Left lung (tissue), 14 donors: ENCODE measurements at places on chromosomes 16 and 17.

GRCh38 chr16:66695471-66695934, 1.0 kb downstream of the CMTM4 start:
- H3K36me3 ChIP-seq = no peaks in the 10 kb centered on the region

GRCh38 chr16:9844361-9844760, 337.9 kb downstream of the GRIN2A start:
- no peak overlapping the region for H3K4me3 ChIP-seq
- no peak overlapping the region for H3K27ac ChIP-seq
- no peaks in the 10 kb centered on the region for H3K36me3 ChIP-seq
- no peak for DNase-seq
- no peaks in the 10 kb centered on the region for H3K27me3 ChIP-seq

DNA sequence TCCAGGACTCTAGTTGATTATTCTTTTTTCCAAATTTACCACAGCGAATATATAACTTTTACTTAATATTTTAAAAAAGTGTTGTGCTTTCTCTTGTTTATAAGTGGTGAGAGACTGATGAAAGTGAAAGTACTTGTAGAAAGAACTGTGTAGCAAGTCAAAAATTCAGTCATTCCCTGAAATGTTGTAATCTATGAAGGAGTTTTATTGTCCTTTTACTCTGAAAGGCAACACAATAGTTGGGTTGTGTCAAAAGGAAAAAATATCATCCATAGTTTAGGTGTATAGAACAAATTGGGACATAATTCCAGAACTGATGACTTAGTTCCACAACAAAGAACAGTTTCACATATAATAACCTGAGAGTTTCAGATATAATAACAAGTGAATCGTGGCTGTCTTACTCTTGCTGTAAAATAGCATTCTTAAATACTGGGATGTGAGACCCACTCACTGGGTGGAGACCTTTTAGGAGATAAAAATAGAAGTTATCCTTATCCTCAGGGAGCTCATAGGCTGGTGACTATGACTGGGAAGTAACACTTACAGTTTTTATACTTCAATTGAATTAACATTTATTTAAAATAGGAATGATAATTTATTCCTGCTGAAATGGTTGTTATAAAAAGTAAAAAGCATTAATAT, 20.6 kb downstream of the CYB5B start:
- no peaks in the 10 kb centered on the region for H3K36me3 ChIP-seq
- peak overlapping the region; percentile 67 for H3K27ac ChIP-seq
- H3K4me1 ChIP-seq = peaks cover 53% of the 10 kb centered on the region
- H3K4me3 ChIP-seq = no peak overlapping the region

DNA sequence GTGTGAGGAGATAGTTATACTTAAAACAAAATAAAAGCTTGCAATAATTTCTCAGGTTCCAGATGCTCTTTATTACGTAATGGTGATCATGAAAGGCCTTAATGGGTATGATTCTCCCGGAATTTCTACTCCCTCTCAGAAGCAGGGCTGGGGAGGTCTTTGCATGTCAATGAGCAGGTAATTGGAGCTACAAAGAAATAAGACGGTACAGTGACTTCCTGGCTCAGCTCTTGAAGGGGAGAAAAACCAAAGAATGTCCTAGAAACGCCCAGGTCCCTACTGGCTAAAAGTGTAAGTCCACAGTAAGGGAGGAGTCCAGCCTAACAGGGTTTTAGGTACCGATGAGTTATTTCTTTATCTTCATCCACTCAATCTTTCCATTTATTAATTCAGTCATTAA, 390.9 kb downstream of the TMEM114 start:
- no peaks in the 10 kb centered on the region for H3K36me3 ChIP-seq
- H3K4me3 ChIP-seq = no peak overlapping the region
- no peaks in the 10 kb centered on the region for H3K4me1 ChIP-seq
- no peaks in the 10 kb centered on the region for H3K27me3 ChIP-seq
- no peak overlapping the region for H3K27ac ChIP-seq

DNA sequence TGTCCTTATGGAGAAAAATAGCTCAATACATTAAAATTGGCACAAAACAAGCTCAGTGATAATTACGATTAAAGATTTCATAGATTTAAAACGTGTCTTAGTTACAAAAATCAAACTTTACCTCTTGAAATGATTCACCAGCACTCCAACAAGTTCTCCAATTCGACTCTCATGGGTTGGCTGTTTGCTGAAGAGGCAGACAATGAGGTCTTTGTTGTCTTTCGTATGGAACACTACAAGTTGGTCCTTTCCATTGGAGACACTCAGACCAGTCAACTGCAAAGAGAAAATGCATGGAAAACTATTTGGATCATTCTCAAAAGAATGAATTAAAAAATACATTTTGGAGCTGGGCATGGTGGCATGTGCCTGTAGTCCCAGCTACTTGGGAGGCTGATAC, 118.2 kb downstream of the CDK5R1 start:
- H3K27ac ChIP-seq = no peak overlapping the region
- H3K4me3 ChIP-seq = no peak overlapping the region
- H3K4me1 ChIP-seq = no peaks in the 10 kb centered on the region

- DNase-seq = no peak
- H3K36me3 ChIP-seq = no peaks in the 10 kb centered on the region
- H3K27me3 ChIP-seq = no peaks in the 10 kb centered on the region
- no peaks in the 10 kb centered on the region for H3K4me1 ChIP-seq
- H3K4me3 ChIP-seq = no peak overlapping the region
- no peak overlapping the region for H3K27ac ChIP-seq
These were observed 267.1 kb upstream of the ASIC2 start for GRCh38 chr17:33560165-33560564.

- H3K36me3 ChIP-seq = no peaks in the 10 kb centered on the region
- H3K4me1 ChIP-seq = no peaks in the 10 kb centered on the region
- peak; percentile 46 for DNase-seq
- H3K27me3 ChIP-seq = peaks cover 7% of the 10 kb centered on the region
- H3K27ac ChIP-seq = peak overlapping the region; percentile 20
- H3K4me3 ChIP-seq = no peak overlapping the region
These were observed 175.9 kb downstream of the IRF8 start for GRCh38 chr16:86074651-86075487.

- H3K36me3 ChIP-seq = peaks cover 9% of the 10 kb centered on the region
- H3K27ac ChIP-seq = no peak overlapping the region
- H3K4me1 ChIP-seq = peaks cover 6% of the 10 kb centered on the region
- DNase-seq = no peak
- no peaks in the 10 kb centered on the region for H3K27me3 ChIP-seq
These were observed 50.2 kb downstream of the CFDP1 start for GRCh38 chr16:75383141-75383540.

DNA sequence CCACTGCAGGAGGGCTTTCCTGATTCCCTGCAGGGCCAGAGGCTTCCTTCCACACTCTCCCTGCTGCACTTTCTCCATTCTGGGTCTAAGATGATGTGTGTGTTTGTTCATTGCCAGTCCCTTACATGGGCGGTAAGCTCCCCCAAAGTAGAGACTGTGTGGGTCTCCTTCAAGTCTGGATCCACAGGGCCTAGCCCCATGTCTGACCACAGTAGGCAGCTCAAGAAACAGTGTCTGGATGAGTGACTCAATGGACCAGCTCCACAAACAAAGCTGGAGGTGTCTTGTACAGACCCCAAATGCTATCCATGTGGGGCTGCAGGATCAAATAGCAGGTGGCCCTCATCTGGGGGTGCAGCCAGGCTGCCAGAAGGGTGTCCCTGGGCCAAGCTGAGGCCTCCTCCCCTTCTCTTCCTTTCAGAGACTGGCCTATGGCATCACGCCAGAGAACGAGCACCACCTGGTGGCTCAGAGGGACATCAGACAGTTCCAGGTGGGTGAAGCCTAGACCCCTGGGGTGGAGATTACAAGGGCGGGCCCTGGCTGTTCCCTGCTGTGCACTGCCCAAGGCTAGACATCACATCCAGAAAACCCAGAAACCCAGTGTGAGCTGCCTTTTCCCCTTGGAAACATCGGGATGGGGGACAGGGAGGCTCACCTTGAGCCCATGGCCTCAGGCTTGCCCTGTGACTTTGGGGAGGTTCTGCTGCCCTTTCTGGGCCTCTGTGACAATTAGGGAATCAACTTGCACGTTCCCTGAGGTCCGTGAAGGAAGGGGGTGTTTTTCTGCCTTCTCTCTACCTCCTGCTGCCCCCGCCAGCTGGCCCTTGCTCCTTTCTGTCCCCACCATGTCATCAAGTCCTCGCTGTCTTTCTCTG, 45.9 kb downstream of the SLC6A2 start:
- H3K4me3 ChIP-seq = no peak overlapping the region
- H3K27me3 ChIP-seq = no peaks in the 10 kb centered on the region
- DNase-seq = no peak
- no peaks in the 10 kb centered on the region for H3K4me1 ChIP-seq
- H3K27ac ChIP-seq = no peak overlapping the region

DNA sequence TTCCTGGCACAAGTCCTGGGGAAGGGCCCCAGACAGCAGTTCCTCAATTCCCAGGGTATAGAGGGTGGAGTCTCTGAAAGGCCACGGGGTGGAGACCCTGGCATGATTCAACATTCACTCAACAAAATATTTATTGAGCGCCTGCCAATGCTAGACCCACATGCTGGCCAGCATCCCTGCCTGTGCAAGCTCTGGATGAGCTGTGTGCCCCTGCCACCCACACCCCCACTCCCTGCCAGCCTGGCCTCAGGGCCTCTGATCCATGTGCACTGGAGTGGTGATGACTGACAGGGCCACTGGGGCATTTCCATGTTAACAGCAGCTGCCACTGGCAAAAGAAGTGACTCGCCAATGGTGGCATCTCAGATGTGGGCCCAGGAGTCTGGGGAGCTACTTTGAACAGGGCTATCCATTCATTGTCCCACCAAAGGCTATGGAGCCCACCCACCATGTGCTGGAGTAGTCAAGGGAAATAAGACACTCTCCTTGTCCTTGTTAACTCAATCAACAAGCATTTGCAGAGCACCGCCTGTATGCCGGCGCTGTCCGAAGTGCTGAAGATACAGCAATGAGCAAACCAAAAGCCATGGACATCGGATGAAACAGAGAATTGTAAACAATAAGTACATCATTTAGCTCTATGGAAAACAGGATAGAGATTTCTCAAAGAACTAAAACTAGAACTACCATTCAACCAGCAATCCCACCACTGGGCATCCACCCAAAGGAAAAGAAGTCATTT, 3.0 kb upstream of the PRSS22 start:
- no peaks in the 10 kb centered on the region for H3K36me3 ChIP-seq
- no peaks in the 10 kb centered on the region for H3K4me1 ChIP-seq
- DNase-seq = no peak
- H3K4me3 ChIP-seq = no peak overlapping the region

GRCh38 chr16:23482778-23483177, 27.5 kb downstream of the GGA2 start:
- DNase-seq = no peak
- peaks cover 100% of the 10 kb centered on the region for H3K36me3 ChIP-seq
- peaks cover 8% of the 10 kb centered on the region for H3K4me1 ChIP-seq
- no peak overlapping the region for H3K27ac ChIP-seq

- DNase-seq = peak; percentile 80
- H3K27ac ChIP-seq = no peak overlapping the region
- no peak overlapping the region for H3K4me3 ChIP-seq
- H3K4me1 ChIP-seq = peaks cover 12% of the 10 kb centered on the region
- H3K36me3 ChIP-seq = no peaks in the 10 kb centered on the region
- peaks cover 63% of the 10 kb centered on the region for H3K27me3 ChIP-seq
These were observed 2.3 kb upstream of the SOX9 start for GRCh38 chr17:72118335-72119076.

- DNase-seq = no peak
- no peaks in the 10 kb centered on the region for H3K36me3 ChIP-seq
- H3K4me1 ChIP-seq = no peaks in the 10 kb centered on the region
- H3K27ac ChIP-seq = peak overlapping the region; percentile 98
These were observed 59.2 kb downstream of the SRL start for GRCh38 chr16:4182581-4183236.

- H3K27me3 ChIP-seq = peaks cover 7% of the 10 kb centered on the region
- H3K27ac ChIP-seq = peak overlapping the region; percentile 96
- no peaks in the 10 kb centered on the region for H3K36me3 ChIP-seq
- peak overlapping the region; percentile 74 for H3K4me3 ChIP-seq
These were observed 1.3 kb upstream of the SOCS1 start for GRCh38 chr16:11257131-11257938.

- no peak overlapping the region for H3K27ac ChIP-seq
- H3K27me3 ChIP-seq = no peaks in the 10 kb centered on the region
- peaks cover 14% of the 10 kb centered on the region for H3K4me1 ChIP-seq
- no peak for DNase-seq
These were observed 138.3 kb downstream of the SOCS1 start for GRCh38 chr16:11117576-11118211.

DNA sequence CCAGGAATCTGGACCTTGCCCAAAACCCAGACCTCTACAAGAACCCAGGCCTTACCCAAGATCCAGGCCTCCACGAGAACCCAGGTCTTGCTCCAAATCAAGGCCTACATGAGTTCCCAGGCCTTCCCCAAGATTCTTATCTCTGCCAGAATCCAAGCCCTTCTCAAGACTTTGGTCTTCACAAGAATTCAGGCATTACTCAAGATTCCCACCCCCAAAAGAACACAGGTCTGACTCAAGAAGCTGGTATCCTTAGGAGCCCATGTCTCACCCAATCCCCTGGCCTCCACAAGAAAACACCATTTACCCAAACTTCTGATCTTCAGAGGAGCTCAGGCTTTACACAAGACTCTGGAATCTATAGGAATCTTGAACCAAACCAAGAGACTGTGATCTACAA, 2.6 kb downstream of the SPEM3 start:
- H3K4me3 ChIP-seq = no peak overlapping the region
- peaks cover 1% of the 10 kb centered on the region for H3K4me1 ChIP-seq
- H3K27me3 ChIP-seq = no peaks in the 10 kb centered on the region
- DNase-seq = no peak

DNA sequence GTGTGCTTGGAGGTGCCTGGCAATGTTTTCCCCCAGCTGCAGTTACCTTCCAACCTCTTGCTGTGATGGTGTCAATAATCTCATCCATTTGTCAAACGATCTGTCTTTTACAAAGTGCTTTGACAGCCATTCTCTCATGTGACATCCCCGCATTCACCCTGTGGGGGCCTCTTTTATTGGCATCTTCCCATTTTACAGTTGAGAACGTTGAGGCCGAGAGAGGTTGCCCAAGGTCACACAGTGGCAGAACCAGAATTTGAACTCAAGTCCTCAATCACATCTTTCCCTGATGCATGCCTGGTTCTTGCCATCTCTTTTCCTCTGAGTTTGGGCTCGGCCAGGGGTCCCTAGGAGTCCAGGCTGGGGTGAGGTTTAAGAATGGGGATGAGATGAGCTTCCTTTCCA, 1.5 kb downstream of the TAOK2 start:
- peak overlapping the region; percentile 97 for H3K4me3 ChIP-seq
- H3K27ac ChIP-seq = peak overlapping the region; percentile 88
- H3K27me3 ChIP-seq = no peaks in the 10 kb centered on the region
- peaks cover 42% of the 10 kb centered on the region for H3K36me3 ChIP-seq
- no peak for DNase-seq
